ENCODE measurements at places on chromosomes 3 and 15. TPM values are rescaled to one million over a fixed set of nuclear protein-coding genes. Genes with fewer than 3 reads are reported as not detected.

The CCR3 gene
- total RNA-seq: not detected

DNA sequence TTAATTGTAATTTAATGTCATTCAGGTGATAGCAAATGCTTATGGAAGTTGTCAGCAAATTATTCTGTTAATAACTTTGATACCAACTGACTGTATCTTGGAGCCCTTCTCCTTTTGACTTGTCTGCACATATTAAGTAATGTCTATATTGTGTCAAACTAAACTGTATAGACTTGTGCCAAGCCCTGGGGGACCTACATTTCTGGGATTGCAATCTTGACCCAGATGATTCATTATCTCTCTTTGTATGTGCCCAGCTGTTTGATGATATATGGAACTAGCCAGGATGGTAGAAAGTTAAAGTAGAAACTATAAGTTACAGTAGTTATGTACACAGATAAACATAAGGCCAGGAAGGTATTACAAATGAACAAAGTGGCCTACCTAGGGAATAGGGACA, 402.8 kb upstream of the RARB start:
- peaks cover 12% of the 10 kb centered on the region for H3K27me3 ChIP-seq
- H3K4me3 ChIP-seq: no peak overlapping the region
- peaks cover 7% of the 10 kb centered on the region for H3K4me1 ChIP-seq
- H3K36me3 ChIP-seq: no peaks in the 10 kb centered on the region

- H3K4me1 ChIP-seq: peaks cover 48% of the 10 kb centered on the region
- H3K27me3 ChIP-seq: no peaks in the 10 kb centered on the region
- H3K4me3 ChIP-seq: no peak overlapping the region
- DNase-seq: no peak
Observed at GRCh38 chr15:67080118-67080899, 14.9 kb downstream of the SMAD3 start.

- peaks cover 5% of the 10 kb centered on the region for H3K4me1 ChIP-seq
- no peak for DNase-seq
- no peaks in the 10 kb centered on the region for H3K27me3 ChIP-seq
- H3K36me3 ChIP-seq: no peaks in the 10 kb centered on the region
- no peak overlapping the region for H3K27ac ChIP-seq
- H3K4me3 ChIP-seq: no peak overlapping the region
Observed at GRCh38 chr3:104947943-104948342, 418.8 kb upstream of the ALCAM start.

The RBP2 gene
- not detected for total RNA-seq

DNA sequence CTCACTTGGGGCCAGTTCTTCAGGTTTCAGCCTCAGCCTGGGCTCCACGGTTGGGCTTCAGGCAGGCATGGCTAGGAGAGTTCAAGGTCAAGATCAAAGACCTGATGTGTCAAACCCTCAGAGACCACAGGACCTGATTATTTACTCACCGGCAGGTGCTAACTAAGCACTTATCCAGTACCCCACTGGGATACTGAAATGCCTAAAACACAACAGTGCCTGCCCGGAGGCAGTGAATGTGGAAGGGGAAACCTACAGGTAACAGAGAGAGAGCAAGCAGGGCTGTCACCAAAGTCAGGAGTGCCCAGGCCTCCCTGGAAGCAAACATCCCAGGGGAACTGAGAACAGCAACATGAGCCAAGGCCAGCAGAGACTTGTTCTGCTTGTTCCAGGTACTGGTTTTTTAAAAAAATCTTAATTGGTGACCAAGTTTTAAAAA, 6.7 kb downstream of the IDH2 start:
- H3K27ac ChIP-seq: peak overlapping the region; percentile 87
- no peaks in the 10 kb centered on the region for H3K27me3 ChIP-seq
- no peak for DNase-seq
- peaks cover 30% of the 10 kb centered on the region for H3K4me1 ChIP-seq

The AZI2 gene
- total RNA-seq: 64.3 TPM

Data from progenitor cell of endocrine pancreas (in vitro differentiated cells).